Activated naive CD4-positive, alpha-beta T cell treated with anti-CD3 and anti-CD28 coated beads, Interleukin-2, amount 10 ng/mL, durations not matched to agents 7 days and 5 days (primary cell): ENCODE measurements at places on chromosomes 7 and 10.
A peak's percentile ranks its signal among the peaks of the same experiment; 100 is the strongest.

DNA sequence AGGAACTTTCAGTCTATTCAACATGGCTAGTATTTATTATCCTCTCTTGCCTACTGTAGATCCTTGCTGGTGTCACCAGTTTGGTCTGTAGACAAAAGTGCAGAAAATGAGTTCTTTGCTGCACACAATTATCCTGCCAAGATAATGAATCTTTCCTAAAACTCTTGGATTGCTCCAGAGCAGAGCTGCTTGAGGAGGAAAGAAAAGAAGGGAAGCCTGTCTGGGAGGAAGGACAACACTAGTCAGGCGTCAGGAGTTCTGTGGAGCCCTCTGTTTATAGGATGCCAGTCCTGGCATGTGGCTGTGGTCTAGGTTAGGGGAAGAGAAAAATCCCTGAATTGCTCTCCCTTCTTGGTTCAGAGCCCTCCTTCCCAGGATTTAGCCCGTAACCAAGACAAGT lies 430.0 kb upstream of the GALNT17 start:
- DNase-seq: no peak

DNA sequence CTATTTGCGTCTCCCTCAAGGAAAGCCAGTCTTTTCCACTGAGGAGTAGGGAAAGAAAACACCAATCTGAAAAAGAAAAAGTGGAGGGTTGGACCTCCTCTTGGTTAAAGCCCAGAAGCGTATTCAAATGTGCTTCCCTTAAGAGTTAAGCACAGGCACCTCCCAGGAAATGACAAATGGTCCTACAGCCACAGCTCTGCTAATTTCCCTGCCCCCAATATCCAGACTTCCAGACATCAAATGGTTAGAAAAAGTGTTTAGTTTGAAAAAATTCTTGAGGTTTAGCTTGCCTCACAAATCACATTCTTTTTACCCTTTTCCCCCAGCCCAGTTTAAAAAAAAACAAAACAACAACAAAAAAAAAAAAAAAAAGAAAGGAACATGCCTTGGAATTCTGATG lies 19.0 kb upstream of the COL1A2 start:
- DNase-seq: no peak

DNA sequence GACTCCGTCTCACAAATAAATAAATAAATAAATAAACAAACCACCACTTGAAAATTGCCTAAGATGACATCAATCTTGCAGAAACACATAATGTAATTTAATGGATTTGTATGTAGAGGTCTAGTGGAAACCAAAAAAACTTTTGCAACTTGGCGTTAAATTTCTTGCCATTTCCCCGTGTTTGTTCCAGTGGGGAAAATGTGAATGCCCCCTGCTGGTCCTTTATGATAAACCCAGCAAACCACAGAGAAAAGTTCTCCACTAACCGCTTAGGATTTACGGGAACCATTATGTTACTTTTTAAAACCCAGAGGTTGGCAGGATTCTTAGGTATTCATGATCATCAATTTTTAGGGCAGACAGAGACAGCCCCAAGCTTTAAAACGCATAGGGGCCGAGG lies 32.5 kb downstream of the LAMB4 start:
- no peak for DNase-seq

DNA sequence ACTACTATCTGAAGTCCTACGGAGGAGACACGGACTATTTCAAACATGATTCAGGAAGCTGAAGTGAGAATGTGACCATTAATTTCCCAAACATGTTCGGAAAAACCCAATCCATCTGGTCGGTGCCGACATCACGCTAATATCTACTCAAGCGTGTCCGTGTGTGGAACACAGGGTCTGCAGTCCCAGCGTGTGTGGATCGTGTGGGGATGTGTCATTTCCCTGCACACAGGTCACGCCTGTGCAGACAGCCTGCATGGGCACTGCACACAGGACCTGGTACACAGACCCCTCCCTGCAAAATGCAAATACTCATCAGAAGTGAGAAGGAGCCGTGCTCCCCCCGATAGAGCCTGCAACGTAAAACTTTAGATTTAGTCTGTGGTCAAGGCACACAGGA lies 57.8 kb downstream of the CARD11 start:
- DNase-seq: no peak

DNA sequence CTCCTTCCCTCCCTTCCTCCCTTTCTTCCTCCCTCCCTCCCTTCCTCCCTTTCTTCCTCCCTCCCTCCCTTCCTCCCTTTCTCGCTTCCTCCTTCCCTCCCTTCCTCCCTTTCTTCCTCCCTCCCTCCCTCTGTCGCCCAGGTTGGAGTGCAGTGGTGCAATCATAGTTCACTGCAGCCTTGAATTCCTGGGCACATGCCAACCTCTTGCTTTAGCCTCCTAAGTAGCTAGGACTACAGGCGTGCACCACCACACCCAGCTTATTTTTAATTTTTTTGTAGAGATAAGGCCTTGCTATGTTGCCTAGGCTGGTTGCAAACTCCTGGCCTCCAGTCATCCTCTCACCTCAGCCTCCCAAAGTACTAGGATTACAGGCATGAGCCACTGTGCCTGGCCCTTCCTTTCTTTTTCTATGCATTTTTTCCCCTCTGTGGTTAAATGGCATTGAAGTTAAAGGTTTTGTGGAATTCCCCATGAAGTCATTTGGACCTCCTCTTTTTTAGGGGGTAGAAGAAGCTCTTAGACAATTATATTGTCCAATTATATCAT lies 9.6 kb downstream of the KLHDC10 start:
- no peak for DNase-seq

DNA sequence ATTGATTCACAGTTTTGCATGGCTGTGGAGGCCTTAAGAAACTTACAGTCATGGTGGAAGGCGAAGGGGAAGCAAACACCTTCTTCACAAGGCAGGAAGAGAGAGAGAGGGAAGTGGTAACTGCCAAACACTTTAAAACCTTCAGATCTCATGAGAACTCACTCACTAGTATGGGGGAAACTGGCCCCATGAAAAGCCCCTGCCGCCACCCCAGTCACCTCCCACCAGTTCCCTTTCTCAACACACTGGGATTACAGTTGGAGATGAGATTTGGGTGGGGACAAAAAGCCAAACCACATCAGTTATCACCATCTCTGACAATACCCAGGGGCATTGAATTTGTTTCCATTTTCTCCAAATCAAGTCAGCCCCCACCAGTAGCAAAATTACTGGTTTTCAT lies 740.4 kb downstream of the GATA3 start:
- DNase-seq: no peak

DNA sequence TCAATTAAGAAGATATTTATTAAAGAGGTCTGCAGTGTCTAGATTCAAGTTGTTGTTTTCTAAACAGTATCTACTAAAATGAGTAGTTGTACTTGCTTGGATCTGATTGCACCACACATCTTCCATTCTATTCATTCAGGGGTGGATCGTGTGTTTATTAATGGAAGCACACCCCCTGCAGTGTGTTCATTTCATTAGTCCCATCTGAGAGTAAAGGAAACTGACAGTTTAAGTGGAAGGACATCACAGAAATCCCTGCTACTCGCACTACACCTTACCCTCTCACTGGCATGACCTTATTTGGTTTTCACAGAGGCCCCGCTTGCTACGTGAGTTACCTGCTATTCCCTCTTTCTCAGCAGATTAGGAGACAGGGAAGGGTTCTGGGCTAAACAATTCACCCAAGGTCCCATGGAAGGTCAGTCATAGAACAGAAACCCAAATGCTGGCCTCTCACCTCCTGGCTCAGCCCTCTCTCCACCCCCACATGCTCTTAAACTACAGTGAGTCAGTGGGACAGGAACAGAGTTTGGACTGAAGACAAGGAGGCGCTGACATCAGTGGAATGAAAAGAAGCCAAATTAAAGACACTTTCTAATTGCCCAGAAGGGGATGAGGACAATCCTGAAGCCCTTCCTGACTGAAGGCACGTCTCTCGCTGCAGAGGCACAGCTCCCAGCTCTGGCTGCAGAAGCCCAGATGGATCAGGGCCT lies 369.2 kb upstream of the NRP1 start:
- no peak for DNase-seq

DNA sequence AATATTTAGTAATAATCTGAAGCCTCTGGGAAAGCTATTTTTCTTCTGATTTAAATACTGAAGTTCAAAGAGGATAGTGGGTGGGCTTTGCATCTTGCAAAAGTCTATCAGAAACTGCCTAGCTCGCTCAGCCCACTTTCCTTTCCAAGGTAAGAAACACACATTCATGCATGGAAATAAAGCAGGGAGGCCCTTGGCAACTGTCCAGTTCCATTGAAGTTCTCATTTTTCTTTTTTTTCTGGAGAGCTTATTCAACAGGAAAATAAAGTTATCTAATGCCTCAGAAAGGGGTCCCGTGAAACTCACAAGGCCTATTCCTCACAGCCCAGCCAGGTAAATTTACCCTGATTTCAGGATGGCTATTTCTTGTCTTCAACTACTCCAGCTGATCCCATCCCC lies 654.9 kb downstream of the KCNMA1 start:
- DNase-seq: no peak

- DNase-seq: no peak
Observed at GRCh38 chr10:89236226-89236797, 15.3 kb downstream of the LIPA start.

DNA sequence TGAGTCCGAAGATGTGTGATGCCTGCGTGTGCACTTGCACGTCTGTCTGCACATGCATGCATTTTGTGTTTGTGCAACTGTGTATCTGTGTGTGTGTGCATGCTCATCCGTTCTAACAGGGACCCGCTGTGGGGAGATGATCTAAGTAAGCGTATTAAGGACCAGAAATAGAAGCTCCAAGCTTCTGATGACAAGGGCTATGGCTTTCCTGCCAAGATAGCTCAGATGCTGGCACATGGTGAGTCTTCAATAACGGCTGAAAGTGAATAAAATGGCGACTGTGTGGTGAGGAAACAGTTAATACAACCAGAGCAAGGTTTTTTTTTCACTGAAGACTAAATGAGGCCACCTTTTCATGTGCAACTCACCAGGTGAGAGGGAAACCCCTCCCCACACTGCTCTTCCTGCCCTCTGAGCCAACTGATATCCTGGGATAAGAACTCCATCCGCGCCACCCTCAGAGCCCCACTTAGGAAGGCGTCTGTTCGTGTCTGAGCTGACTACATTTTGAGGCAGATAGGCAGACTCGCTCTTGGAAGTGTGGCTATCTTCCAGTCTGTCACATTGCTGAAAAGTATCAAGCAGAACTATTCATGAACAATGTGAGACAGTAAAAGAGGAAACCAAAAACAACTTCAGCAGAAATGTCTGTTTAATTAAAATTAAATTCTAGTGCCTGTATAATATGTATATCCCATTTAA lies 47.4 kb upstream of the TCERG1L start:
- no peak for DNase-seq

DNA sequence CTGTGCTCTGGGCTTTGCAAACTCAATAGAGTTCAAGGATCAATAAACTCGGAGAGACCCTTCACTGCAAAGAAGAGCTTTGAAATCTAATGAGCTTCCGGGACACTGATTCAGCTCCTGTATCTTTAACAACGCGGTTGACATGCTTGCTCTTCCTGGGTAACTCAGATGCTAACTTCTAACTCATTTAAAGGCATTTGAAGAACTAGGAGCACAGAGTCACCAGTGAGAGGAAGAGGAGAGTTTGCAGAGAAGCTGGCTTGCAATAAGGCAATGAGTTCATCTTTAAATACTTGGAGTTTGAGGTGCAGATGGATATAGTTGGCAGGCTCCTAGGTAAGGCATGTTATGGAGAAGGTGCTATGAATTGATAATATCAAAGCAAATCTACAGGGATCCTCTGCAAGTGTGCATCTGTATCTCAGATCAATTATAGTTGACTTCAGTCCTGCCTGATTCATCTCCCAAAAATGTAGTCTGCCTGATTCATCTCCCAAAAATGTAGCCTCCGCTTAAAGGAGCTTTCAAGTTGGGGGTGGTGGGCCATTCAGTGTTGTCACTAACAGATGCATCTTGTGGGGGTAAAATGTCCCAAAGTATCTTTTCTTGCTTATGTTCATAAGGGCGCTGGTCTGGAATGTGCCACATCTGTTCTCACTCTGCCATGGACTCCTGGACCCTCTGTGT lies 182.5 kb upstream of the PRSS58 start:
- DNase-seq: no peak

- DNase-seq: no peak
Observed at GRCh38 chr10:79046741-79047583, 21.8 kb upstream of the ZMIZ1 start.

DNA sequence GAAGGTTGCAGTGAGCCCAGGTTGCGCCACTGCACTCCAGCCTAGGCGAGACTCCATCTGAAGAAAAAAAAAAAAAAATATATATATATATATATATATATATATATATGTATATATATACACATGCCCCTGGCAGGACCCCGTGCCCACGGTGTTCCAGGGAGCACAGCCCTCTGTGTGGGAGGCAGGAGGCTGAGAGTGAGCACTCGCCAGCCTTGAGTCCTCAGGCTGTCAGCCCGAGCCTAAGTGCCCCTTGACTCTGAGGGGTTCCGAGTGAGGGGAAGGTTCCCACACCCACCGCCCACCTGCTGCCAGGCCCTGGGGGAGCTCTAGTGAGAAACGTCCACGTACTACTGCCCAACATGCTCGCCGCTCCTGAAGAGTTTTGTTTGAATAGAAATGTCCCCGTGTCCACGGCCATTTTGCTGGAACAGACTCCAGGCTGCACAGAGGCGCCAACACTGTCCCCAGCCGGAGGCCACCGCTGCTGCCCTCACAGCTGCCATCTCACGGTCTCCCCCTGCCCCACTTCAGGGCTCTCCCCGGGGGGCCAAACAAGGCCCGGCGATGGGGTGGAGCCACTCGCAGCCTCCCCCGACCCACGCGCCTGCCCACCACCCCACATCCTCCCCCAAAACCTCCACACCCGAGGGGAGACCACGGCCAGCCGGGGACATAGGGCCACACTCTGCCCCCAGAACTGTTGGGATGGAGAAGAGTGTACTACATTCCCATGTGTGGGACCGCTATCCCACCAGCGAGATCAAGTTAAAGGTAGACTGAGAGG lies 62.8 kb upstream of the EBF3 start:
- no peak for DNase-seq

- DNase-seq: no peak
Observed at GRCh38 chr7:11235491-11235890, 261.8 kb downstream of the PHF14 start.

- peak; percentile 77 for DNase-seq
Observed at GRCh38 chr10:97210543-97210960, 24.8 kb upstream of the SLIT1 start.

GRCh38 chr10:74944205-74944604 lies 117.8 kb downstream of the KAT6B start:
- no peak for DNase-seq

DNA sequence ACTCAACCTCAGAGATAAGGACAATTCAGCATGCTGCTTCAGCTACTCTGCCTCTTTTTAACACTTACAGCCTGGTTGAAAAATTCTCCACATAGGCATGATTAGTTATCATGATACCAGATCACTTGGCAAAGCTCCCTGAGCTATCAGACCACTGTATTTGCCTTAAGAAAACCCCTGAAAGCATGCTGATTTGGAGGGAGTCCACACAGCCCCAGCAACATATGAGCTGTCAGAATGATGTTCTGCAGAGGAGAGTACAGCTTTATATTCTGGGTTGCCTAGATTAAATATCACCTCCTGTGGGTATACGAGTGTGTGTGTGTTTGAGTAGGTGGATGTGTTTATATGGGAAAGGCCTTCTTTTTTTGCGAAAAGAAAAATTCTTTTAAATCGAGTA lies 170.2 kb upstream of the CHRM2 start:
- no peak for DNase-seq
